ENCODE measurements at places on chromosomes 2 and 18.

GRCh38 chr2:182541268-182541667 is 114.4 kb upstream of the PDE1A start:
- DNase-seq: no peak

DNA sequence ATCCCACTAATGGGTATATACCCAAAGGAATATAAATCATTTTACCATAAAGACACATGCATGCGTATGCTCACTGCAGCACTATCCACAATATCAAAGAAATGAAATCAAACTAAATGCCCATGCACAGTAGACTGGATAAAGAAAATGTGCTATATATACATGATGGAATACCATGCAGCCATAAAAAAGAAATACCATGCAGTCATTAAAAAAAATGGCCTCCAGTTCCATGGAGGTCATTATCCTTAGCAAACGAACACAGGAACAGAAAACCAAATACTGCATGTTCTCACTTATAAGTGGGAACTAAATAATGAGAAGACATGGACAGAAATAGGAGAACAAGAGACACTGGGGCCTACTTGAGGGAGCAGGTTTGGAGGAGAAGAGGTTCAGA is 53.6 kb upstream of the SERTAD2 start:
- DNase-seq: no peak

DNA sequence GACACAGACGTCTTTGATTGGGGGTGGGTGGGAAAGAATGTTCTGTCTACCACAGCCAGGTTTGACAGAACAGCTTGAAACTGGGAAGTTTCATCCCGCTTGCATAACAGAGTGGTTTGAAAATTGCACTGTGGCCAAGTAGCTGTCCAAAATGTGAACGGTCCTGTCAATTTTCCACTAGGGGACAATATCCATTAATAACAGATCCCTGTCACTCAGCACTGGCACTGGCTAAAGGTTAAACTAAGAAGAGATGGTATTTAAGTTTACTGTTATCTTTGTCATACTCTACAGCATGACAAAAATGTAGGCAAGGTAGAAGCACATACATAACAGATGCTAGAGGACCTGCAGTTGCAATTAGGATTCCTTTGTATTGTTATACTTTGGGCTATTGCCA is 55.6 kb upstream of the ACMSD start:
- DNase-seq: no peak

DNA sequence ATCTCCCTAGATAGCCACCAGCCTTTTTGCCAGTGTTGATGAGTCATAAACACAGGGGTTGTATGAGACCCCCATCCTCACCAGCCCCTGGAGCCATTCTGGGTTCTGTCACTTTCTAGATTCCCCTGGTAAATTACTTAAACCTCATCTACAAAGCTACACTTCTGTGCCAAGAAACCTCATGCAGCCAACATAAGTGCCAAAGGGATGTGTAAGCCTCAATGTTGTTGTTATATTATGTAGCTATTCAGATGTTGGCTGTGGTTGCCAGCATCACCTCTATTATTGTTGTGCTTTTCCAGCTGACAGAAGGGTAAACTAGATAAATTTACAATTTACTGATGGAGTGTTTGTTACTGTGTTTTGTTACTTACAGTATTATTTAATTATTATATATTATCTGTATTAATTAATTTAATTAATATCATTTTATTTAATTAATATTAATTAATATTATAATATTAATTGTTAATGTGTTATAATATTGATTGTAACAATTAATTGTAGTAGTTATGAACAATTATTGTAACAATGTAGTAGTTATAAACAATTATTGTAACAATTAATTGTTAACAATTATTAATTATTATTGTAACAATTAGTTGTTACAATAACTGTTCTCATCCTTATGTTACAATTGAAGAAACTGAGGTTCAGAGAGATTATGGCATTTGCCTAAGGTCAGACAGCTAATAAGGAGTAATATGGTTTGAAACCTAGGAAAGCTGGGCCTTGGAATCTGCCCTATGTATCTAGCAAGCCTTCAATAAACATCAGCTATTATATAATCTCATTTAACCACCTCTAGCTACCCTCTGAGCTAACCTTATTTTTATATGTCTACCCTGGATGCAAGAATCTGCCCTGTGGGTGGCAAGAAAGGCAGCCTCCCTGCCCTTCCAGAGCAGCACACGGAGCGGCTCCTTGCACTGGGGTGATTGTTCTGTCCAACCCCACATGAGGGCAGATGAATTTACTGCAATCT is 36.1 kb downstream of the PSTPIP2 start:
- no peak for DNase-seq

- DNase-seq: no peak
These were observed 27.0 kb upstream of the LPIN1 start for GRCh38 chr2:11719230-11719977.

DNA sequence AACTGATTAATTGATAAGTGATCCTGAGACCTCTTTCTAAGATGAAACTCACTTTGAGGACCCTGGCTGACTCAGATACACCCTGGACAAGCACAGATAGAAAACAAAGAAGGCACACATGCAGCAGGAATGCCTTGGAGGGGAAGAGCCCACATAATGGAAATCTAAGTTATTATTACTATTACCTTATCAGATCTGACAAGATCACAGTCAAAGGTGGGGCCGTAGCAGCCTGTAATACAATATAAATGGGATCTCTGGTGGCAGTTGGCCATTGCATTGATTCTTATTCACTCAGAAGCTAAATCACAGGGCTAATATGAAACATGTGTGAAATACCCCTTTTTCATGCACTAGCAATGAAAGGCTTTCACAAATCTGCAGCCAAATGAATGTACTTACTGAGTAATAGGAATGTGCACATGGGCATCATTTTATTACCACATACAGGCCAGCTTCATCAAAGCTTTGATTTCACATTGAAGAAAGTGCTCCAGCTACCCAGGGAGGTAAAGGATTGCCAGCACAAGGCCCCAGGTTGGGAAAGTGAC is 84.0 kb downstream of the ZBTB7C start:
- no peak for DNase-seq

GRCh38 chr2:15363142-15363541 is 198.0 kb downstream of the NBAS start:
- no peak for DNase-seq

- no peak for DNase-seq
These were observed 93.8 kb downstream of the EPB41L3 start for GRCh38 chr18:5449858-5450509.

DNA sequence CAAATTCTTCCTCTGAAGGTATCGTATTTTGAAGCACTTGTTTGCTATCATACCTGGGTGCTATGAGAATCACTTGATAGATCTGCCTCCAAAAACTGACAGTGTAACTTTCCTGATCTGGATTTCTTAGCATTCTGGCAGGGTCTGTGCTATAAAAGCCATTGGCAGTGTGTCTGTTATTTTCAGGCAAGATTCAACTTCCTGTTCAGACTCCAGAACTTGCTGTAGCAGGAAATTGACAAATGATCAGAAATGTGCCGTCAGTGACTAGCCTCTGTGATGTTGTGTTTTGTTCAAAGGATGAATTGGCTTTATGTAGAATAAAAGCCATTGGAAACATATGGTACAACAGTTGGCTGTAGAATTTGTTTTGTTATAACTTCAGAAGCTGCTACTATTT is 273.3 kb downstream of the PTPRM start:
- no peak for DNase-seq

DNA sequence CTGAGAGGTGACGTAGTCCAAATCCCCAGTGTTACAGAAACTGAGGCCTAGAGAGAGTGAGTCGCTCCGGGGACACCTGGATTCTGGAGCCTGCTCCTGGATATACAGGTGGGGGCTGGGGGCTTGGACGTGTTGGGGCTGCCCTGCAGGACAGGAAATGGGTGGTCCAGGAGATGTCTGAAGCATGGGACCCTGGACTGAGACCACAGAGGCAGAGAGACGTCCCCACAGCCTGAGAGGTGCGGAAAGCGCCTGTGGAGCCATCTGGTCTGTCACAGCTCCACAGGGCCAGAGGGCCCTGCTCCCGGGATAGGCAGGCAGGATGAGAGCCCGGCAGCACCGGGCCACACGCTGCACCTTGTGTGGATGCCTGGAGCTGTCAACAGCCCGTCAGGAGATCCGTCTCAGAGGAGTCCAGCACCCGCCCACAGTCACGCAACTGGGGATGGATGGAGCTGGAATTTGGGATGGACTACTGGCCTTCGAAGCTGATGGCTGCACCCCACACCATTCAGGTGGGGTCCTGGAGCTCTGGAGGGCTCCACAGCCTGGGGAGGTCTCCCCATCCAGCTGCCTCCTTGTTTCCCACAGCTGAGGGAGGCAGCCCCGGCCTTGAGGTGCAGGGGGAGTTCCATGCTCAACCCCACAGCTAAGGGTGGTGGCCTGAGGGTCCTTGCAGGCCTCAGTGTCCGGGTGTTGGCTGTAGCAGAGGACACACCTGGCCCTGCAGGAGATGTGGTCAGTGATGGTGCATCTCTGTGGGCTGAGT is 303.0 kb downstream of the NDUFA10 start:
- no peak for DNase-seq

DNA sequence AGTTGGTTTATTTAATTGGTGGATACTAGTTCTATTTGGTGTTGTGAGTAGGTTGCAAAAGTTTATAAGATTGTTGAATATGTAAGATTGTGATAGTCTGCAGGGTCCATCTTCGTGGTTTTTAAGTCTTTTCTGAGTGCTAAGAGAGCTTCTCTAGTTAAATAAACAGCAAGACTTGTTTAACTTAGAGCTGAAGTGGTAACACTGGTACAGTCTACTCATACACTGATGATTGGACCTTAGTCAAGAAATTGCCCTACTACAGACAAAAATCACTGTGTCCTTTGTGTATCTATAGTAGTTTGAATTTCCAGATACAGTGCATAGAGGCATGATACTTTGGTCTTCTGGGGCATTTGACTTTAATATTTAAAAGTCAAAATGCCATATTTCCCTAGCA is 94.6 kb downstream of the PHLPP1 start:
- DNase-seq: no peak

DNA sequence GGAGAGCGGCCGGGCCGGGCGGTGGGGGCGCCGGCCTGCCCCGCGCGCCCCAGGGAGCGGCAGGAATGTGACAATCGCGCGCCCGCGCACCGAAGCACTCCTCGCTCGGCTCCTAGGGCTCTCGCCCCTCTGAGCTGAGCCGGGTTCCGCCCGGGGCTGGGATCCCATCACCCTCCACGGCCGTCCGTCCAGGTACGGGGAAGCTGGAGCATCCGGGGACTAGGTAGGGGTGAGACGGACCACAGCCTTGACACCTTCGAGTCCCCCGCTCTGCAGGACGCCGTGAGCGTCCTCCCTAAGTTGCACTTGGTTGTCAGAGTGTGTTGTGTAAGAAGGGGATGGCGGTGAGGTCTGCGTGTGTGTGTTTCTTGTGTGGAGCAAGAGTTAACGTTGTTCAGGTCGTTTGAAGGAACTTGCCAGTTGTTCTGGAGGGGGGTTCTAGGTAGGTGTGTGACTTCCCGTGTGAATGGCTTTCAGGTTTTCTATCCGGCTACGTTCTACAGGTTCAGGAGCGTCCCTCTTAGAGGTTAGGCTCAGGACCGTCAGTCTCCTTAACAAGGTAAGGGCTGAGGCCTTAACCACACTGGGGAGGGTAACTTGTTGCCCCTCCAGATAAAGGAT is 393 bp downstream of the IL1R1 start:
- DNase-seq: no peak

DNA sequence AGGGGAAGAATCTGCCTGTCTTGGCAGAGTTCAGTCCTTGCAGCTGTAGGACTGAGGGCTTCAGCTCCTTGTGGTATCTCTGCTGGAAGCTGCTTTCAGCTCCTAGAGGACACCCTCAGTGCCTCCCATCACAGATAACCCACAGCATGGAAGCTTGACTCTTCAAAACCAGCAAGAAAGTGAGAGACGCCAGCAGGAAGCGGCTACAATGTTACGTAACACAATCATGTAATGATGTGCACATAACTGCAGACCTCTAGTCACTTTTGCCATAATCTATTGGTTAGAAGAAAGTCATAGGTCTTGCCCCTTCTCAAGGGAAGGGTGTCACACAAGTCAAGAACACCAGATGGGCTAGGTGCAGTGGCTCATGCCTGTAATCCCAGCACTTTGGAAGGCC is 69.1 kb upstream of the AFF3 start:
- no peak for DNase-seq

- no peak for DNase-seq
These were observed 52.8 kb upstream of the PMAIP1 start for GRCh38 chr18:59846814-59847490.

GRCh38 chr18:77081390-77081778 is 51.2 kb downstream of the MBP start:
- no peak for DNase-seq

- no peak for DNase-seq
These were observed 114.5 kb downstream of the AGAP1 start for GRCh38 chr2:235608200-235608887.

GRCh38 chr2:234469972-234470371 is 26.9 kb downstream of the ARL4C start:
- DNase-seq: no peak

Data from AG09309 (cell line).